Glomerular endothelial cell (primary cell): ENCODE measurements at places on chromosomes 6 and 20. TPM values are rescaled to one million over a fixed set of nuclear protein-coding genes. Genes with fewer than 3 reads are reported as not detected.

DNA sequence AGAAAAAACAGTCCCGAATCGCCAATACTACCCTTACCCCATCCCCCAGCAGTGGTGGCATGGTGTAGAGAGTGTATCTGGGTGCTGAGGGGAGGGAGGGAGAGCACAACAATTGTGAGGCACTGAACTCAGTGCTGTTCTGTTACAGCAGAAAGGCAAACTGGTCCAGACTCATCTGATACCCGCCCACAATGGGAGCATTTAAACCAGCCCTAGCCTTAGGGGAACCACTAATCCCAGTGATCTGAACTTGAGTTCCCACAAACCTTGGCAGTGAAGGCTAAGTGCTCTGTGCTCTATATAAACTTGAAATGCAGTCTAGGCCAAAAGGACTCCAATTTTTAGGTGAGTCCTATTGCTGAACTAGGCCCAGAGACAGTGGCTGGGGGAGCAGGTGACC lies 666.4 kb upstream of the PTCHD4 start:
- no peak for DNase-seq

DNA sequence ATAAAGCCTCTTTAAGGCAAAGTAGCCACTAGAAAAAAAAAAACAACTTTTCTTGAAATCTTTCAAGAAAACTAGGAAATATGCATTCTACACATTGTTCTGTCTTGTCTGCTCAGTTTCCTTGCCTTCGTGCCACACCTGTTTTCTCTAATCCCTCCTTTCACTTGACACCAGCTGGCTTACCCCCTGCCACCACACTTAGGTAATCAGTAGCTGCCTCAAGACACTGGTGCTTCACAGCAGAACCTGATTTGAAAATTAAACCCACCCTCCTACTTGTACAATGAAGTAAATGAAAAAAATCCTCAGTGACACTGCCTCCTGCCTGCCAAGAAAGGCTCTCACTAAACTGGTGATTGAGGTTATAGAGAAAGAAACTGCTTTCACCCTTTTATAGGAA lies 45.8 kb upstream of the SCML4 start:
- DNase-seq, result no peak

DNA sequence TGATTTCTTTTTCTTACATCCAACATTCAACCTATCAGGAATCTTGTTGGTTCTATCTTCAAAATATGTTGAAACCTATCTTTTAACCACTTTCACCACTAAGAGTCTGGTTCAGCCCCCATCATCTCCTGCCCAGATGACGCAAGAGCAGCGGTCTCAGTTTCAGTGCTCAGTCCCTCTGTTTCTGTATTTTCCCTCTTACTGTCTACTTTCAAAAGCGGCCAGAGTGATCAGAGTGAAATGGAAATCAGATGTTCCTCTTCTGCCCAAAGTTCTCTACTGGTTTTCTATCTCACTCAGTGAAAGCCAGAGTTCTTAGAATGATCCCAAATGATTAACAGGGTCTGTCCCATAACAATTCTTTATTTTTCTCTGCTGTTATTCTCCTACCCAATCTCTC lies 147.9 kb upstream of the PDE7B start:
- DNase-seq, result no peak

CALHM5 gene
- total RNA-seq, result 4.8 and 5.5 TPM in 2 replicates
